ENCODE measurements at places on chromosomes 13 and 19.
A peak's percentile ranks its signal among the peaks of the same experiment; 100 is the strongest.

GRCh38 chr19:42378225-42379215, 11.6 kb downstream of the CNFN start:
- DNase-seq, result no peak

- no peak for DNase-seq
These were observed 172.7 kb downstream of the SLITRK1 start for GRCh38 chr13:83709426-83710132.

GRCh38 chr13:94362411-94362909, 117.0 kb downstream of the DCT start:
- peak; percentile 62 for DNase-seq

GRCh38 chr13:48500652-48501197, 32.2 kb downstream of the RCBTB2 start:
- no peak for DNase-seq

GRCh38 chr19:405121-405965, 3.6 kb downstream of the C2CD4C start:
- DNase-seq, result no peak

DNA sequence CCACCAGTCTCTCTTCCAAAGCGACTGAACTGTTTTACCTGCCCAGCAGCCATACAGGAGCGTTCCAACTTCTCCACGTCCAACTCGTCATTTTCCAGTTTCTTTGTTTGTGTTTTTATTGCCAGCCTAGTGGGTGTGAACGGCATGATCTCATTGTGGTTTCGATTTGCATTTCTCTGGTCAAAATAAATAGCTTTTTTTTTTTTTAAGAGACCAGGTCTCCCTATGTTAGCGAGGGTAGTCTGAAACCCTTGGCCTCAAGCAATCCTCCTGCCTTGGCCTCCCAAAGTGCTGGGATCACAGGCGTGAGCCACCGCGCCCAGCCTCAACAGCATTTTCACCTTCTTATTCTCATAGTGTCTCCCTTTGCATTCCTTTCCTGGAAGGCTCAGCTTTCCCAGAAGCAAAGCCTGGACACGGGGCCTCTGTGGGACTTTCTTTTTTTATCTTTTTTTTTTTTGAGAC, 4.2 kb upstream of the JSRP1 start:
- DNase-seq, result no peak

DNA sequence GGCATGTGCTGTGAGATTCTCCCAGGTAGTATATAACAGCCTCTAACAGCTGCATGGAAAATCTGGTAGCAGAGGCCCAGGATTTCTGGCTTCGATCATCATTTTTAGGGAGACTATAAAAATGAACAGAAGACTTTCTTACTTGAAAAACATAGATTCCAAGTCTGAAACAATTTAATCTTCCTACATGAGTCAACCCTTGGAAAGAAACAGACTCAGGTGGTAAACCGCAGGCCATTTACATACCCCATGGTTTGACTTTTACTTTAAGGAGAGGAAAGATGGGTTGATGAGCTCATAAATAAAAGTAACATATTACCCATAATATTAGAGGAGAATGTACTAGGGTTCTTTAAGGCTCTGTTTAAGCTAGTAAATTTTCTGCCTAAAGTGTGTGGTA, 121.6 kb downstream of the CYSLTR2 start:
- DNase-seq, result no peak

GRCh38 chr19:743168-743687, 7.7 kb upstream of the MISP start:
- DNase-seq, result no peak

- no peak for DNase-seq
These were observed 124.1 kb upstream of the UQCRFS1 start for GRCh38 chr19:29337029-29337428.

- no peak for DNase-seq
These were observed 36.9 kb downstream of the DHRS12 start for GRCh38 chr13:51767100-51767499.

DNA sequence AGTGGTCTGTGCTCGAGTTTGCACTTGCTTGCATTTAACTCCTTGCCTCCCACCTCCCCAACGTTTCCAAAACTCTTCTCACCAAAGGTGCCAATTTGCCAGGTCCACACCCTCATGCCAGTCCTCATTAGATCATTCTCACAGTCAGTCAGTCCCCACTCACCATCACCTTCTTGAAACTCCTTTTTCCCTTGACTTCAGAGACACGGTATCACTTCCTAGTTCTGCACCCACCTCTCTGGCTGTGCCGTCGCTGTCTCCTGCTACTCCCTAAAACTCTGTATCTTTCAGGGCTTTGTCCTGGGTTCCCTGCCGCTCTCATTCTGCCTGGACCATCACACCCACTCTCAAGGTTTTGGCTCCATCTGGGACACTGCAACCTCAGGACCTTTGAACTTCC, 19.6 kb downstream of the OLFM2 start:
- no peak for DNase-seq
